Activated CD8-positive, alpha-beta memory T cell treated with anti-CD3 and anti-CD28 coated beads for 48 hours (primary cell): ENCODE measurements at places on chromosomes 5 and 9.

DNA sequence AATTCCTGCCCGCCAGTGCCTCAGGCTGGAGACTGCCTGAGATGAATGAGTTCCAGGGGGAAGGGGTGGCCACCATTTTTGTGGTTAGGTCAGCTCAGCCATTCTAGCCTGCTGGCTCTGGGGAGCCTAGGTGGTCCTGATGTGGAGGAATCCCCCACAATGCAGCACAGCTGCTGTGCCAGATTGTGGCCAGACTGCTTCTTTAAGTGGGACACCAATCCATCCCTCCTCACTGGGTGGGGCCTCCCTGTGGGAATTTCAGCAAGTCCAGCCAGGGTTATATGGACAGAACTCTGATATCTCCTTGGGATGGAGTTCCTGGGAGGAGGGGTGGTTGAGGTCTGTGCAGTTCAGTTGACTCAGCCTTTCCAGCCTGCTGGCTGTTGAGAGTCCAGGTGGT is 51.2 kb upstream of the DAP start:
- DNase-seq, result no peak

DNA sequence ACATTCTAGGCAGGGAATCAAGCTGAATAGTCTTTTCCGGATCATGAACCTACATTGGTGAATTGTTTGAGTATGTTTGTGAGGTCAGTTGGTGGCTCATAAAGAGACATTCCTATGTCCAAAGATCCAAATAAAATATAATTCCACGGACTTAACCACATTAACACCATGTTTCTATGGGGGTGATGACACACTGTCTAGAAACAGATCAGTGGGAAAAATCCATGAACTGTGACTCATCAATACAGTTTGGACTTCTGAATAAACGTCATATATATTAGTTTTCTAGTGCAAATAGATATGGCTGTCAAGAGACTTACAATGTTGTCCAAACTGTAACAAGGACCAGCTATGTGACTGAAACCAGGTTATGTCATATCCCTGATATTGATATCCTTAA is 509.9 kb upstream of the TYRP1 start:
- DNase-seq, result no peak

DNA sequence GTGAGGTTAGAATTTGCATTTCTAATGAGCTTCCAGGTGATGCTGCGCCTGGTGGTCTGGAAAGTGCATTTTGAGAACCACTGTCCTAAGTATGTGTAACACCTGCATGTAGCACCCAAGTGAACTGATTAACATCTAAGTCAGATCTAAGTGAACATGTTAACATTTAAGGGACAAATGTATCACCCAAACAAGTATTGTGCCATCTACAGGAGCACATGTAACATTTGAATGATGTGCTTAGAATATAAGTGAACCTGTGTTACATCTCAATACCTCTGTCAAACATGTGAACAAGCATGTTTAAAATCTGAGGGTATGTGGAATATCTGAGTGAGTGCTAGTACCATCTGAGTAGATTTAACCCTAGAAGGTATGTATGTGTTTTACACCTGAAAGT is 68.7 kb downstream of the PLPPR1 start:
- DNase-seq, result no peak

- no peak for DNase-seq
These were observed 433.9 kb upstream of the SLC30A5 start for GRCh38 chr5:68659881-68660280.

GRCh38 chr5:14200312-14200990 is 57.3 kb downstream of the TRIO start:
- DNase-seq, result no peak

DNA sequence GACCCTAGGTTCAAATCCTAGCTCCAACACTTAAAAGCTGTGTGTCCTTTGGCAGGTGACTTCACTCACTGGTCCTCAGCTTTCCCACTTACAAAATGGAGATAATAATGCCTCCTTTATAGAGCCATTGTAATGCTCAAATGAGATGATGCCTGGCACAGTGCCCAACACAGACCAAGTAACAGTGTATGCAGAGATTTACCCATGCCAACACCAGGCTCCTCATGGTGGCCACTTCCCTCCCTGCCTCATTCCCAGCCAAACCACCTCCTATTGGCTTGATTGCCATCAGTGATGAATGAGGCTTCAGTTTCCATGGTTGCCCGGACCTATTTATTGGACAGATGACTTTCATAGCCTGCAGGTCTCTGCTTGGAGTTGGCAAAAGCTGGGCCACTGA is 469.4 kb downstream of the CDK5RAP2 start:
- DNase-seq, result no peak

DNA sequence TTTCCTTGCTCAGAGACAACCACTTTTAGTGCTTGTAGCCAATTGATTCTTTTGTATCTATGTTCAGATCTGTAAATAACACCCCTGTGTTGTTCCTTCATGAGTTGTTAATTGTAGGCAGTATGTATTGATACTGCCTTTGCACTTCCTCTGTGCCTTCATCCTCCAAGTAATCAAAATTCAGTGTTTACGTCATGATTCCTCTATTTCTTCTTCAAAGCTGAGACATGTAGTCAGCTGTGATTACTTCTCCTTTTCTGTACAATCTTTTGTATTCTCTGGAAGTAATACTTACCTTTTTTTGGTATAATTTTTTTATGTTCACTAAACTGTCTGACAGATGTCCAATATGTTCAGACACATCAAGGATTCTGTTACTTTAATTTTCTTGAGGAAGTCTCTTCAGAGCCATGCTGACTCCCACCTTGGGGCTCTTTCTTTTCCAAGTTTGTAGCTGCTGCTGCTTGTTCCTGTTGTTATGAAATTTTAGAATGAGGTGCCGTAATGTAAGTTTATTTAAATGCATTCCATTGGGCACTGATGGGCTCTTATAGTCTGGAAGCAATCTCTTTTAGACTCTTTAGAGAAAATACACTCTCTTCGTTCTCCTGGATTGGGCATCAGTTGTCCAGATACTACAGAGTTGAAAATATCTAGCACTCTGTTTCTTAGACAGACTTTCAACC is 30.5 kb upstream of the LRRC70 start:
- no peak for DNase-seq

- DNase-seq, result no peak
These were observed 148.1 kb downstream of the NPR3 start for GRCh38 chr5:32859211-32859641.

DNA sequence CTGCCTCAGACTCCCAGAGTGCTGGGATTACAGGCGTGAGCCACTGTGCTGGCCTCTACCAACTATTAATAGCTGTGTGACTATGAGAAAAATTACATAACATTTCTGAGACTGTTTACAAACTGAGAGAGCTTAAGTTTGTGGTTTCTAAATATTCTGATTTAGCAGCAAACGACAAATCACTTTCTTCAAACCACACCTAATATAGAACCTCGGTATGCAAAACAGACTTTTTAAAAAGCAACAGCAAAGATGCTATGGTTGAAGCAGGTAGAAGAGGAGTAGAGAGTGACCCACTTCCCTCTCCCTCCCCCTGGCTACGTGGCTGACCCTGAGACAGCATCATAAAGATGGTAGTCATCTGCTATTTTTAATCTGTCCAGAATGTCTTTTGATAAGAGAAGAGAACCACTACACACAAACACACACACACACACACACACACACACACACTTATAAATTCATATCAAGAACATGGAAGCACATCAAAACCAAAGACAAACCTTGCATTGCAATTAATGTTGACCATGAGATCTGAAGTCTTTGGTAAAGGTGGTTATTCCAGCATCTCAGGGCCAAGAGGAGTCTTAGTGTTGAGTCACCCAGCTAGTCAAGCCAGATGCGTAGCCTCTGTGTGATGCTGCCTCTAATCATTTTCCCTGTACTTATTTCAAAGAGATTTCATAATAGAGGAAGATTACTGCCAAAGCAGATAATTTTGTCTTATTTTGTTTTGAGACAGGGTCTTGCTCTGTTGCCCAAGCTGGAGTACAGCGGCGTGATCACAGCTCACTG is 58.1 kb upstream of the TMEM215 start:
- DNase-seq, result no peak

GRCh38 chr5:1541702-1542400 is 18.1 kb upstream of the LPCAT1 start:
- DNase-seq, result no peak

- DNase-seq, result no peak
These were observed 53.4 kb downstream of the GALNT12 start for GRCh38 chr9:98860871-98861293.

GRCh38 chr9:77291714-77292113 is 114.4 kb downstream of the VPS13A start:
- DNase-seq, result no peak

DNA sequence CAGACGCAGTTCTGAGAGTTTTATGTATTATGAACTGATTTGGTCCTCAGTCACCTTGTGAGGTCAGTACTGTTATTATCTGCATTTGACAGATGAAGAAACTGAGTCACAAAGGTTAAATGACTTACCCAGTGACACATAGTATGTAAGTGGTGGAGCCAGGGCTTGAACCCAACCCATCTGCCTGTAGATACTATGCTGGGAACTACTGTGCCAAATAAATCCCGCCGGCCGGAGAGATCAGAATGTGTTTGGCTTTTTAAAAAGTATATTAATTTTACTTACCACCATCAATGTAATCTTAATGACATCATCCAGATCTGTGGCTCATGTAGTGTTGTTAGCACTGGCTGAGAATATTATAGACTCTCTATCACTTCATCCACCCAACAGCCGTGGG is 80.8 kb downstream of the ZNF618 start:
- DNase-seq, result no peak

DNA sequence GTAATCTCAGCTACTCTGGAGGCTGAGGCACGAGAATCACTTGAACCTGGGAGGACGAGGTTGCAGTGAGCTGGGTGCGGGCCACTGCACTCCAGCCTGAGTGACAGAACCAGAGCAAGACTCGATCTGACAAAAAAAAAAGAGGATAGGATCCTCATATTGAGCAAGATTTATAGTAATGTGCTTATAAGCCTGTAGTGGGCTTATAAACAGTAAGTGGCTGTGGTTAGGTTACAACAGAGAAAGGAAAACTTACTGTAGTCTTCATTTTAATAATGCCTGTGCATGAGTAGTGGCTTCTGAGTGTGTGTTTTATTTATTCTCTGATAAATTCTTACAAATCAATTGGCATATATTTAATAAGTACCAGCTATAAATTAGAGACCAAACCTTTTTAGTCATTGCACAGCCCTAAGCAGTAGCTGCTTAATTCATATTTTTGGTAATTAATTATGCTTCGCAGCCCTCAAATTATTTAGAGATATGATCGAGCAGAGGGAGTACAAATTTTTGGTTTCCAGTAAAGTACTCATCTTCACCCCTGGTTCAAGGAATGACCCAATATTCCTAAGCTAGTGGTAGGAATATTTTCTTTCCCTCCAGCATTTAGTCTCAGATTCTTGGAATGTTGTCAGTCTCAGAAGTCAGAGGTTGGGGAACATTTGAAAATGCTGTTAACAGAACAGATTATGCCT is 73.8 kb upstream of the KLF9 start:
- DNase-seq, result no peak

DNA sequence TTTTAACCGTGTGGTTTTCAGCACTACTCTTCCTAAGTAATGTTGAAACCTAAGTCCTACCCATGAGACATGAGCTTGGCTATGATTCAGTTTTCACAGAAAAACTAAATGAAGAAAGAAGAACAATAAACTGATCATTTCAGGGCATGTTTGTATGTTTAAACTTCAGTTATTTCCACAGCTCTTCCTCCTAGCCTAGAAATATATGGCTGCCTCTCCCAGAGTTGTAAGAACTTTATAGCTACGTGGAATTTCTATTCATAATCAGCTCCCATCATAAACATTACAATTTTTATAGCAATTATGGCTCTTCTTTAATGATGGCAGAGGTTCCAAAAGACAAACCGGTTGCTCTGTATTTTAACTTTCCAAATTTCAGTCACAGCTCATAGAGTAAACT is 314.7 kb upstream of the ADAMTSL1 start:
- no peak for DNase-seq

- no peak for DNase-seq
These were observed 1209.3 kb upstream of the C9orf72 start for GRCh38 chr9:28782630-28783029.

GRCh38 chr9:117035546-117035945 is 348.4 kb downstream of the TRIM32 start:
- no peak for DNase-seq

- no peak for DNase-seq
These were observed 453.3 kb downstream of the DIRAS2 start for GRCh38 chr9:90189306-90189705.

DNA sequence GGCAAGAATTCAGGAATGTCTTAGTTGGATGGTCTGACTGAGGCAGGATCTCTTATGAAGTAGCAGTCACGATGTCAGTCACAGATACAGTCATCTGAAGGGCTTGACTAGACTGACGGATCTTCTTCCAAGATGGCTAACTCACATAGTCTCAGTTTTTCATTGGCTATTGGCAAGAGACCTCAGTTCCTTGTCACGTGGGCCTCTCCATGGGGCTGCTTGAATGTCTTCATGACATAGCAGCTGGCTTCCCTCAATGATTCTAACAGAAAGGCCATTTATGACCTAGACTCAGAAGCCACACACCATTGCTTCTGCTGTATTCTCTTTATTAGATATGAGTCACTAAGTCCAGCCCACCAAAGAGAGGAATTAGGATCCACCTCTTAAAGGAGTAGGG is 4.7 kb downstream of the APC start:
- DNase-seq, result no peak

GRCh38 chr9:135294836-135295235 is 184.7 kb upstream of the PPP1R26 start:
- no peak for DNase-seq
